GM03348 (cell line): ENCODE measurements at places on chromosomes 3 and 15.
A peak's percentile ranks its signal among the peaks of the same experiment; 100 is the strongest.

GRCh38 chr3:72993391-72993790 lies 3.2 kb upstream of the PPP4R2 start:
- no peak for DNase-seq

GRCh38 chr15:100944244-100944895 lies 25.2 kb downstream of the LRRK1 start:
- peak; percentile 40 for DNase-seq

- no peak for DNase-seq
These were observed 167.3 kb downstream of the NECTIN3 start for GRCh38 chr3:111238885-111239284.

DNA sequence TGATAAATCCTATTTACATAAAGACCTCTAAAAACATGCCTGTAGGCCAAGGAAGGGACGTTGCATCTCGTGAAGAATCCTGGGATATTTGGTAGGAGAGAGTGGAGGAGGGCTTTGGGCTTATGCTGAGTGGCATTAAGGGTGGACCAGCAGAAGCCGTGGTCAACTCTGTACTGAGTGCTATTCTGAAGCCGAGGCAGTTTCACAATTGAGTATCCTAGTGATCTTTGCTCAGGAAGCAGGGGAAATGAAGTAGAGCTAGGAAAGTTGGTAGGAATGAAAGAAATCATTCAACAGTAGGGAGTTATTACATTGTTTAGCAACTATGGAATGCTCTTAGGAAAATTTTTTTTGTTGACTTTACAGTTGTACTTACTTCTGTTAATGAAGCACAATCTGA lies 24.2 kb downstream of the MCTP2 start:
- no peak for DNase-seq

DNA sequence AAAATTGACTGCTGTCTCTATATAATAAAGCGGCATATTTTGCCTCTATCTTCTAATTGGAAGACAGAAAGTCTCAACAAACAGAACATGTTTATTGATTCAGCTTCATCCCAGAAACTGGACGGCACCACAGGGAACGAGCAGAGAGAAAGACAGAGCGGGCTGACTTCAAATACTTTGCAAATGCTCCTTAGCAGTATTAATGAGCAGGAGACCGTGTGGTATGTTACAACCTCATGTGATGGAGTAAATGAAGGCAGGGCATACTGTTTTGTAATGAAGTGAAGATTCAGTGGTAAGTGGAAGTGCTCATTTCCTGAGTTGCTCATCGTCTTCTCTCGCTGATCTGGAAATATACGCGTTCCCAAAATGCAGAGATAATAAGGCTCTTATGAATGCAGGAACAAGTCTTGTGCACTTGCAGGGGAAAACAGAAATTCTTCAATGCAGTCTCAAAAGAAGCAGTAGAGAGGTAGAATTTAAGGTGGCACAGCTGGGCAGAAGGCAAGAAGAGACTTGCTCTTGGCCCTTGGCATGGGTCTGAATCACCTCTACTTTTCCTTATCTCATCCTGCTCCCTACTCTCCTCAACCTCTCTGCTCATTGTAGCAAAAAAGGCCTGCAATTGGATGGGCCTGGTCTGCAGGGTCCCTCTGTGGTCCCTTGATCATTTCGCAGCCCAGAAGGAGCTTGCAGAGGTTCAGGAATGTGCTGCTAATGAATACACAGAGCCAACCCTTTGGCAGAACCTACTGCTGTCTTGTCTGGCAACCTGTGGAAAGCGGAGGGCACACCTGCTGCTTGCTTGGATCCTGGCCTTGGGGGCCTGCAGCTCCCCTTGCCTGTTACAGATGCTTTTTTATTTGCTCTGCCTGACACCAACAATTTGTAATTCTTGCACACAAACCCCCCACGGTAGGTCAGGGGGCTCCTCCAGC lies 604.9 kb upstream of the CFAP20DC start:
- no peak for DNase-seq

DNA sequence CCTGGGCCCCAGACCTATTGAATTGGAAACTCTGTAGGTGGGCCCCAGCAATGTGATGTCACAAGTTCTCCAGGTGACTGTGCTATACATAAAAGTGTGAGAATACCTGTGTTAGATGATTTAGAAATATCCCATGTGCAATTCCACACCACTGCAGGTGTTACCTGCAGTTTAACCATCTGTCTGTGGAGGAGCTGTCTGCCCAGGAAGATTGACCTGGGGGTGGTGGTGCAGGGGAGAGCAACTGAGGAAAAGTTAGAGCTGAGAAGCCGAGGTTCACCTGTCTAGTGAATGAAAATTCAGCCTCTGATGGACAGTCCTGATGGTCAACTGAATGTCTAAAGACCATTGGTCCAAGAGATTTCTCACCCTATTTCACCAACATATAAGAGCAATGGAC lies 132.2 kb upstream of the SLC24A5 start:
- DNase-seq: no peak

DNA sequence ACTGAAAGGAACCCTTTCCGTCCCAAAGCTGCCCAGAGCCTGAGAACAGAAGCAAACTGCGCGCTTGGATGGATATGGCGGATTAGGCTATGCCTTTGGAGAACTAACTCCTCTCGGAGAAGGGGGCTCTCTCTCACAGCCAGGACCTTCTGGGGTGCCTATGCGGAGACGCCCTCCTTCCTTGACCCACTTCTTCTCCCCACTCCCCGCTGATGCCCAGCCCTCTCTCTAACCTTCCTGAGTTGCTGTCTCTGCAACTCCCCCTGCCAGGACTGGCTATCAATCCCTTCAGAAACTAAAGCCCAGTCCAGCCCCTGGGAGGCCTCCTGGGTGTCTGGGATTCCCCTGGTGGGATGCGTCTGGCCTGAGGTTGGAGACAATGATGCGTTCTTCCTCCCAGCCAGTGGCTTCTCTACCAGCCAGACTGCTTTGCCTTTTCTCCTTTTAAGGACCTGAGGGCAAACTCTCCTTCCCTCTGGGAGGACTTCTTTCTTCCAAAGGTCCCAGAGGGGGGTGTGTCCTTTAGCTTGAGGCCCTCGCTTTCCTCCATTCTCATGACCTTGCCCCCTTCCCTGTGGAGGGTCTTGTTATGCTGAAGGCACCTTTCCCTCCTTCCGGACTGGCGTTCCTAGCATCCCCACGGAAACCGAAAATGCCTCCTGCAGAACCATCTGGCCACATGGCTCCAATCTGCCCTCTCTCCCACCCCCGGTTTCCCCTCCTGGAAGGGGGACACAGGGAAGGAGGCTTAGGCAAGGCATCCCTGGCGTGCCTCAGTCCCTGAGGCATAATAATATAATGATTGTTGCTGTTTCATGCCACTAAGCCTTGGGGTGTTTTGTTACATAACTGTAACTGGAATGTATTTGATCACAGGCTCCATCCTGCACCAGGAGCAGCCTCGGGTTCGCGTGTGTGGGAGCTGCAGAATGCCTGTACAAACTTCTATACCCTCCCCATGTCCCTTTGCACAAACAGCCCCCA lies 63.4 kb upstream of the C15orf39 start:
- peak; percentile 73 for DNase-seq

DNA sequence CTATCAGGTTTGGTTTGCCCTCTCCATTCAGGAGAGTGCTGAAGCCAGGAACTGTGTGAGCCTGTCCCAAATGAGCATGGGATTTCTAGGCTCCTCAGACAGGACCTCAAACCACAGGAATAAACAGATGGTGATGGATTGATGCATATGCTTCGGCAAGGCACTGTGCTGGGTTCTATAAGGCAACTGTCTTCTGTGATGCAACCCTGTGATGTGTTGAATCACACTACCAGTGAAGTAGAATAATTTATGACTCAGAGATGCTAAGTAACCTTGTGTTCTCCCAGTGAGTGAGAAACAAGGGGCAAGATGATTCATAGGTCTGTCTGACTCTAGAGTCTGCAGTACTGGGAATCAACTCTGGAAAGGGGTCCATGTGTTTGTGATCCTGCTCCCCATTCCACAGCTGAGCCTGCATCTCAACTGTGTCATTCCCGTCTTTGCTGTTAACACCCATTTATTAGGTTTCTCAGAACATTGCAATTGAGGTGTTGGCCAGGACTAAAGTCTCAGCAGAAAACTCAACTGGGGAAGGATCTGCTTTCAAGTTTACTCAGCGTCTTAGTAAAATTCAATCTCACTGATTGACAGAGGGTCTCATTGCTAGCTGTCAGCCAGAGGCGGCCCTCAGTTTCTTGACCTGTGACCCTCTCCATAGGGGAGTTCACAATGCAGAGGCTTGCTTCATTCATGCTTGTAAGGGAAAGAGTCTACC lies 510.1 kb upstream of the CFAP20DC start:
- peak; percentile 76 for DNase-seq

- peak; percentile 93 for DNase-seq
These were observed at the start of gene PTPN9 for GRCh38 chr15:75578948-75579920. Gene PTPN9 (minus strand): TSS chr15:75579315. CDS start chr15:75578776, 539 bp downstream.

DNA sequence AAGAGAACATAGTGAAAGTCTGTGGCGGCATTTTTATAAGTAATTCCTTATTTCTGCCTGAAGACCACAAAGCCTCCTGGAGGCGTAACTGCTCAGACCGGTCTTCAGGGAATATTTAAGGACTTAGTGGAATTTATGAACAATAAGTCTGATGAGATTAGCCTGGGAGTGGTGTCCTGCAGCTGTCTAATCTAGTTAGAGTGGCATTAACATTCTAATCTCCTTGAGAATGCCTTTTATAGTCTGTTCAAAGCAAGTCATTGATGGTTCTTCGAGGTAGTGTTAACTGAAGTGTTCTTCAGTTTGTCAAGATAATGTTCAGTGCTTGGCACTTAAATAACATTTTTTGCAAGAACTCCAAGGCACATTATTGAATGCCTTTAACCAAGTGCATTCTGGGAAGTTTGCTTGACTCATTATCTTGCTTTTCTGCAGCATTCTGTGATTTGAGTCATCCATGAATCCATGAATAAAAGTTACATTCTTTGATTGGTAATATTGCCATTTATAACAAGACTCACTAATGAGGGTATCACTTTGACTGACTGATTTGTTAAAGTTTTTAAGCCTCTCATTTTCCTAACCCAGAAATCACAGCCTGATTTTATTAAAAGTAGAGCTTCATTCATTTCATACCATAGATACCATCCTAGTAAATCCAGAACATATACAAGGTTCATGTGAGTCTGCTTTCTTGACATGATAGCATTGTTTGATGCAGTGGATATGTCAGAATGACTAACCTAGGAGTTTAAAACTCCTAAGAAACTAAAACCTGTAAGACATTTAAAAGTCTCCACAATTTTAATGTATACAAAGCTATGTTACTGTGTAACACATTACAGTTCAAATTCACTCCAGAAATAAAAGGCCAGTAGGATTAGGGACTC lies 12.5 kb downstream of the RBM5 start:
- DNase-seq: no peak

- peak; percentile 15 for DNase-seq
These were observed 254.8 kb upstream of the EOMES start for GRCh38 chr3:27976933-27977332.

- no peak for DNase-seq
These were observed 12.0 kb downstream of the TBC1D5 start for GRCh38 chr3:17730318-17730967.

GRCh38 chr3:36380221-36381031 lies at the start of gene STAC:
Gene STAC (plus strand): TSS chr3:36380504. CDS start chr3:36380644, 140 bp downstream.
- DNase-seq: peak; percentile 80

DNA sequence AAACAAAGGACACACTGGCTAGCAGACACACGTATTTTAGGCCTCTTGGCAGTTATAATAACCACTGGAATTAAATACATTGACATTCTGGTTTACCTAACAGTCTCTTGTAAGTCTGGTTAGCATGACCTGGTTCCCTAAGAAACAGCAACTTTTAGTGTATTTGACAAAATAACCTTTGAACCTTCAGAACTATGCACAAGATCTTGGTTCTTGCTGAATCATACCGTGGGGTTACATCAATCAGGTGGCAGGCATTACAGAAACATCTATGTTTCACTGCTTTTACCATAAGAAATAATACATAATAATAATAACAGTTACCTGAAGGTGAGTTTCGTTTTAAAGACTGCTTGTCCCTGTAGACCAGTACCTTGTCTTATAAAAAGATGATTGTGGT lies 18.8 kb downstream of the LEO1 start:
- DNase-seq: no peak

DNA sequence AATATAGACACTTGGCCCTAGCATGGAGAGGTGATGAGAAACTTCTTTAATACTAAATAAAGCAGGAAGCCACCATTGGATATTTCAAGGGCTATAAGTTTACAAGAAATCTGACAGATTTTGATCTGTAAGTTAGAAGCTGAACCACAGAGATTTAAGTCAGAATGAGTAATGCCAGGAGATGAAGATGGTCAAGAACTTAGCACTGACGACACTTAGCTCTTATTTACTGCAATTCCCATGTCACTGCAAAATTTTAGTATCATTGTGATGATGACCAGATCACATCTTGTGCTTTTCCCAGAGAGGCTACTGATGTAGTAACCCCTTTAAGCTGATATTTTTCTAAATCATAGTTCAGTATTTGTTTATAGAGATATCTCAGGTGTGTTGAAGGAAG lies 59.4 kb upstream of the CD96 start:
- no peak for DNase-seq

DNA sequence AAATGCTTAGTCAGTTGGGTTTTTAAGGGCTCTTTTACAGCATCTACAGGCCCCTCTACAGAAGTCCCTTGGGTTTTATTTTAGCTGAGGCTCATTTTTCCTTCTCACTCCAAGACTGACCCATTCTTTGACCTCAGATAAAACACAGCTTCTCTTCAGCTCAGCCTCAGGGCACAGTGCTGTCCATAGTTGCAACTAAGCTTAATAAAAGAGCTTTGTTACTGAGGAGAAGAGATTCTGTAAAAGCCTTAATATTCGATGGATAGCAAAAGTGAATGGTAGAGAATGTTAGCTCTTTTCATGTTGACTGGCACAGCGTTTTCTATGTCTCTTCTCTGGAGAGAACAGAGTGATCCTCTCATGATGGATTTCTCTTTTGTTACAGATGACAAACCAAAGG lies 277.9 kb downstream of the BBX start:
- DNase-seq: no peak

GRCh38 chr15:59420986-59421618 lies 16.9 kb upstream of the FAM81A start:
- peak; percentile 29 for DNase-seq
